ENCODE measurements at places on chromosomes 1 and 21. TPM values are rescaled to one million over a fixed set of nuclear protein-coding genes. Genes with fewer than 3 reads are reported as not detected.
A peak's percentile ranks its signal among the peaks of the same experiment; 100 is the strongest.

DNA sequence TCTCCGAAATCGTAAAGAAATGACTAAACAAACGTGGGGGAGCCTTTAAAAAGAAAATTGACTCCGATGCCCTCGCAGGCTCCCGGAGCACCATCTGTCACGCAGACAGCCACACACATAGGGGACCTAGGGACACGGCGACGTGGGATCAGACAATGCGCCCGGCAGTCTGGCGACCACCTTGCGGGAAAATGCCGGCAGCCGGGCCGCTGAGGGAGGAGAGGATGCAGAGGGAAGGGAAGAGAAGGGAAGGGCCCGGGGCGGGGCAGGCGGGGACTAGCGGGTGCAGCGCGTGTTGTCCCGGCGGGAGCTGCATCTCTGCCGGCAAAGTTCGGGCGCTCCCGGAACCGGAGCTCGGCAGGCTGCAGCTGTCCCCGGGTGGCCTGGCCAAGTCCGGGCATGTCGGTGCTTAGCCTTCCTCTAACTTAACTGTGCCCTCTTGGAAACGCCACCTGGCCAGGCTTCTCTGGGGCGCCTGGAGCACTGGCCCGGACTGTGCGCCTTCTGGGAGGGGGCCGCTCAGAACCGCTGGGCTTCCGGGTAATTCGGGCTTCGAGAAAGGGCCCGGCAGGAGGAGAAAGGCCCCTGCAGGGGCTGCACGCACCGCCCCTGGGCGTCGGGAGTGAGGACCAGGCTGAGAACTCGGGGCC is 1.8 kb downstream of the NHLH2 start:
- DNase-seq, result peak; percentile 22
- no peaks in the 10 kb centered on the region for H3K36me3 ChIP-seq
- peaks cover 55% of the 10 kb centered on the region for H3K27me3 ChIP-seq

DNA sequence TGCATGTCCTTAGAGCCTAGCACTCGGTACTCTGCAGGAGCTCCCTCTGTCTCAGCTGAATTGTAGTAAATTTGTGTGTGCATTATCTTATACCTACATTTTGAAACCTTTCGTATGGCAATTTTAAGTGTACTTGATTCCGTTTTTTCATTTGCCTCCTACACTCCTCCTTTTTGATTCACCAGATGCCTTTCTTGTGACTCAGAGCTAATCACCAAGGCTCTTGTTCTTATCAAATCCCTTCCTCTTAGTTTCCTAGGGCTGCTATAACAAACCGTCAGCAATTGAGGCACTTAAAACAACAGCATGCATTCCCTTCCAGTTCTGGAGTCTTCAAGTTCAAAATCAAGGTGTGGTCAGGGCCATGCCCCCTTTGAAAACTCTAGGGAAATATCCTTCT is 261.0 kb downstream of the ASTN1 start:
- H3K27ac ChIP-seq, result no peak overlapping the region
- H3K27me3 ChIP-seq, result peaks cover 12% of the 10 kb centered on the region
- no peaks in the 10 kb centered on the region for H3K4me1 ChIP-seq
- H3K4me3 ChIP-seq, result no peak overlapping the region
- H3K36me3 ChIP-seq, result no peaks in the 10 kb centered on the region

DNA sequence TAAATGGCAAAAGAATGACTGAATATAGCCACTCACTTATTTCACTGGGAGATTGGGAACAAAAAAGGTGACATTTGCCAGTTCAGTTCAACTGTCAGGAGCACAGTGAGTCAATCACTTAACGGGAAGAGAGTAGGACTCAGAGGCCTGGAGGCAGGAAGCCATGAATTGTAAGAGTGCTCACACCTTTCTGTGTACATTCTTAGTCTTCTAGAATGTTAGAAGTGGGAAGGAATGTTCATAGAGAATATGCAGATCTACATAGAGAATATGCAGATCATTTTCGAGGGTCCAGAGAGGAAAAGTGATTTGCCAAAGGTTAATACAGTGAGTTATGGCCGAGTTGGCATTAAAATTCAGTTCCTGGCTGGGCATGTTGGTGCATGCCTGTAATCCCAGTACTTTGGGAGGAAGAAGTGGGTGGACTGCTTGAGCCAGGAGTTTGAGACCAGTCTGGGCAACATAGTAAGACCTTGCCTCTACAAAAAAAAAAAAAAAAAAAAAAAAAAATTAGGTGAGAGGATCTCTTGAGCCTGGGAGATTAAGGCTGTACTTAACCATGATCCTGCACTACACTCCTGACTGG is 8.3 kb downstream of the IL20 start:
- no peaks in the 10 kb centered on the region for H3K4me1 ChIP-seq
- H3K4me3 ChIP-seq, result no peak overlapping the region
- no peak overlapping the region for H3K27ac ChIP-seq
- peaks cover 9% of the 10 kb centered on the region for H3K36me3 ChIP-seq
- H3K27me3 ChIP-seq, result no peaks in the 10 kb centered on the region

DNA sequence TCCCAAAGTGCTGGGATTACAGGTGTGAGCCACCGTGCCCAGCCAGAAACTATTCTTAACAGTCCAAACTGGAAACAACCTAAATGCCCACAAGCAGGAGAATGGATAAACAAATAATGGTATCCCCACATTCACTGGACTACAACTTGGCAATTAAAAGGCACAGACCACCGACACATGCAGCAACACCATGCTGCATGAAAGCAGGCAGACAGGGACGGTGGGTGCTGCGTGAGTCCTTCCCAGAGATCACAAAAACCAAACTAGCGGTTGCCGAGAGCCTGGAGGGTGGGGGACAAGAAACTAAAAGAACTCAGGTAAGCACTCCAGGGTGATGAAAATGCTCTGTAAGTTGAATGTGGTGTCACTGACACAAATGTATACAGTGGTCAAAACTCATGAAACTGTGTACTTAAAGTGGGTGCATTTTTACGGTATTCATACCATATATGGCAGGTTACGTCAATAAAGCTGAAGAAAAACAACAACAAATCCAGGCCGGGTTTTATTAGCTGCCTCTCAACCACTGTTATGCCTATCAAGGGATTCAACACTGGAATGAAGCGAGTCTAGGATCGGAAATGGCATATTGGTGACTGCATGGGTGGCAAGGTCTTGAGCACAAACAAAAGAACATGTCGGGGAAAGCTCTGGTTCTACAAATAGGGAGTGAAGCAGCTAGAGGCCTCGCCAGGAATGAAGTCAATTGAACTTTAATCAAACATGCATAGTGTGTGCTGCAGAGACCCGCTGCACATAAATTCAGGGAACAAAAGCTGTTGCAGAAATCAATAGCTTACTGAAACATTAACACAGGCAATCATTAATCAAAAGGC is 52.4 kb downstream of the SLC45A1 start:
- no peaks in the 10 kb centered on the region for H3K27me3 ChIP-seq
- peaks cover 19% of the 10 kb centered on the region for H3K36me3 ChIP-seq
- peaks cover 52% of the 10 kb centered on the region for H3K4me1 ChIP-seq
- H3K27ac ChIP-seq, result peak overlapping the region; percentile 18
- peak; percentile 0 for DNase-seq

DNA sequence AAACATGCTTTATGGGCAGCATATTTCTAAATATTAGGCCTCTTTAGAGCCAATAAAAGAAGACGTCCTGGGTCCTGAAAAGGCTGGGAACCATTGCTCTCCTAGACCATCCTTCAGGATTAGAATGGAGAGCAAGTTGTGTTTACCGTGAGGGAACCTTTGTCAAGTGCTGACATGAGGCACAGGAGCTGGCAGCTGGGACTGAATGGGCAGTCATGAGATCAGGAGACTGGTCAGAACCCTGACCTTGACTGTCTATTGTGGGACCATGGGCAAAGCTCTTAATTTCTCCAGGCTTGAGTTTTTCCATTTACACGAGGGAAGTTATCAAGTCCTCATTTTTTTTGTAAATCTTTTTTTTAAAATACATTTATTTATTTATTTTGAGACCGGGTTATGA is 5.2 kb downstream of the PFKFB2 start:
- H3K27me3 ChIP-seq, result no peaks in the 10 kb centered on the region
- H3K36me3 ChIP-seq, result no peaks in the 10 kb centered on the region
- H3K27ac ChIP-seq, result no peak overlapping the region
- H3K4me1 ChIP-seq, result peaks cover 6% of the 10 kb centered on the region
- DNase-seq, result no peak
- H3K4me3 ChIP-seq, result no peak overlapping the region

GRCh38 chr1:236002025-236002390 is 62.9 kb downstream of the NID1 start:
- no peaks in the 10 kb centered on the region for H3K27me3 ChIP-seq
- H3K4me1 ChIP-seq, result peaks cover 51% of the 10 kb centered on the region
- DNase-seq, result no peak
- H3K4me3 ChIP-seq, result no peak overlapping the region

DNA sequence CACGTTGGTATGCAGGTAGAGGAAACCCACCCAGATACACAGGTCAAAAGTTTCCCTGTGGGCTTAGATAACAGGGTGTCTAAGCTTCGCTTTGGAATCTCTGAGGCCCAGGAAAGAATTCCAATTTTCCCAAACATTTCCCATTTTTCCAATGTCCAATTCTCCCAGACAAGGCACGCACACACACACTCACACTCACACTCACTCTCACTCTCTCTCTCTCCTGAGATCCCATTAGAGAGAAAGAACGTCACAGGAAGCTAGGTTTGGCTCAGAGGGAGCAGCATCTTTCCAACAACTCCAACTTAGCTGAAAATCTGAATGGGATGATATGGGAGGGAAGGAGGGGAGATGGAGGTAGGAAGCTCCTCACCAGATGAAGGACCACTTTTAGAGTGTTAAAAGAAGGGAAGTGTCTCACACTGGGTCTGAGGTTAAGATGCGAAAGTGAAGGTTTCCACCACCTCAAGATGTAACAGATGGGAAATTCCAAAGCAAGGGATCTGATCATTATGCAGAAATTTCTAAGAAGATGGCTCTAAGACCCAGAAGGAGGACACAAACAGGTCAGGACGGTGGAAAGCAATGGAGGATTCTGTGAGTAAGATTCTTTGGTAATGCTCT is 63.5 kb downstream of the GNG12 start:
- H3K4me3 ChIP-seq, result no peak overlapping the region
- no peak for DNase-seq
- peaks cover 12% of the 10 kb centered on the region for H3K4me1 ChIP-seq

DNA sequence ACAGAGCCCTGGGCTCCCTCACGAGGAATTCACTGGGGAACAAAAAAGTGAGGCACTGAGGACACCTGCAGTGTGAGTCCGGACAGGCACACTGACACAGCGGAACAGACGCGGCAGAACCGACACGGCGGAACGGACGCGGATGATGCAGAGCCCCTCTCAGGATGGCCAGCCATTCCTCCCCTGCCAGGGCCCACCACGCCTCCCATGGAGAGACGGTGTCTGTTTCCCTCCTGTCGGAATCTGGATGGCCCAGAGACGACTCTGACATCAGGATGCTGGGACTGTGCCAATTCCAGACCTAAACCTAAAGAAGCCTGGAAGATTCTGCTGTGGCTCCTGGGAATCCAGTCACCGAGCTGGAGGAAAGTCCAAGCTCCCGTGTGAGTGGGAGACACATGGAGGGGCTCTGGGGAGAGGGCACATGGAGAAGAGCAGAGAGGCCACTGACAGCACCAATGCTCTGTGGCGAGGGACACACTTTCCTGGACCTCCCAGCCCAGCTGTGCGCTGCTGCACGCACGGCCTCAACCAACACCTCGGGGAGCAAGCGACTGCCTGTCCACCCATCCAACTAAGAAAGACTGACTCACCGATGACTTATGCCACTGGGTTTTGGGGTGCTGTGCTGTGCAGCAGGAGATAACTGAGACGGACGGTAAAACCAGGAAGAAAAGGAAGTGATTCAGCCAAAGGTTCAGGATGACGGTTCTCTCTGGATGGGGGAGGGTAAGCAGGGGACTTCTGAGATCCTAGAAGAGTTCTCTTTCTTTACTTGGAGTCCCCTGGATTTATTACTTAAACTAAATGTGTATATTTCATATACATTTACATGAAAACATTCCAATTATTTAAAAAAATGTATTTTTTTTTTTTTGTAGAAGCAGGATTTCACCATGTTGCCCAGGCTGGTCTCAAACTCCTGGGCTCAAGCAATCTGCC is 23.3 kb downstream of the ZBTB17 start:
- peak overlapping the region; percentile 95 for H3K27ac ChIP-seq
- DNase-seq, result peak; percentile 70
- H3K4me3 ChIP-seq, result peak overlapping the region; percentile 61
- H3K4me1 ChIP-seq, result peaks cover 93% of the 10 kb centered on the region
- peaks cover 62% of the 10 kb centered on the region for H3K36me3 ChIP-seq
- H3K27me3 ChIP-seq, result no peaks in the 10 kb centered on the region

GRCh38 chr1:70156529-70157120 is 48.8 kb downstream of the LRRC40 start:
- H3K4me3 ChIP-seq, result no peak overlapping the region
- DNase-seq, result peak; percentile 10
- no peaks in the 10 kb centered on the region for H3K27me3 ChIP-seq
- no peaks in the 10 kb centered on the region for H3K4me1 ChIP-seq

DNA sequence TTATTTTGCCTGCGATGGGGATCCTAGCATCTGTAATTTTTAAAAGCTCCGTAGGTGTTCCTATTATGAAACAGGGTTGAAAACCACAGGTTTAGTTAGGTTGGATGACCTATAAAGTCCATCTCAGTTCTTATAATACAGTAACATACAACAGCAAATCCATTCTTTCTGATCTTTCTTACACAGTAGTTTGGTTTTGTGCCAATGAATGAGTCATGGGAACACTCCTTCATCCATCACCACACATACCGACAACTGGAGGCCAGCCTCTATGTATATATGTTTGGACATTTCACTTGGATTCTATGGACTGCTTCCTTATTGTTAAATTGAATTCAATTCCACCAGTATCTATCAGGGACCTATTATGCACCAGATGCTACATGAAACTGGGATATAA is 118.4 kb upstream of the L1TD1 start:
- no peak for DNase-seq
- H3K4me1 ChIP-seq, result no peaks in the 10 kb centered on the region
- no peak overlapping the region for H3K27ac ChIP-seq

DNA sequence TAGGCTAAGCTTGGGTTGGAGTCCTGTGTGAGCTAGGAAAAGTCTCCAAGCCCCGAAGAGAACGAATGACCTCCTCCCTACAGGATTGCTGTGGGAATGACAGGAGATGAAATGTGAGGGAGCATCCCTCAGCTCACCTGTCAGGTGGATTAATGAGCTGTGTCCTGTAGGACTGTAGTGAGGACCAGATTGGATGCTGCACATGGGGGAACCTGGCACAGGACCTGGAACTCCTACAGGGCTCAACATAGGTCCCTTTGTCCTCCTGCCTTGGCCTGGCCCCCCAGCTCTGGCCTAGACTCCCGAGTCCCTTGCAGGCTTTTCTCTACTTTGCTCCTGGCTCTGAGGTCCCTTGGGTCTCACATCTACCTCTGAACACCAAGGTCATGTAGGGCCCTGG is 155.7 kb downstream of the PTPRU start:
- no peaks in the 10 kb centered on the region for H3K4me1 ChIP-seq
- peaks cover 20% of the 10 kb centered on the region for H3K27me3 ChIP-seq
- H3K36me3 ChIP-seq, result no peaks in the 10 kb centered on the region

GRCh38 chr1:49333906-49334305 is 557.2 kb upstream of the BEND5 start:
- H3K36me3 ChIP-seq, result no peaks in the 10 kb centered on the region
- no peaks in the 10 kb centered on the region for H3K4me1 ChIP-seq
- DNase-seq, result no peak

- H3K27ac ChIP-seq, result peak overlapping the region; percentile 61
- DNase-seq, result no peak
- H3K4me3 ChIP-seq, result no peak overlapping the region
- H3K4me1 ChIP-seq, result peaks cover 50% of the 10 kb centered on the region
Measured at GRCh38 chr1:36284061-36284460, 22.1 kb upstream of the SH3D21 start.

- peaks cover 2% of the 10 kb centered on the region for H3K4me1 ChIP-seq
- H3K27me3 ChIP-seq, result no peaks in the 10 kb centered on the region
- no peak overlapping the region for H3K4me3 ChIP-seq
- H3K36me3 ChIP-seq, result peaks cover 5% of the 10 kb centered on the region
Measured at GRCh38 chr1:27285274-27285660, 36.7 kb upstream of the TMEM222 start.

The ATP6V1G3 gene
- total RNA-seq, result not detected

The AMY2A gene
- total RNA-seq, result not detected

The RAB3B gene
- total RNA-seq, result 0.07 TPM

The NUP133 gene
- 57.5 TPM for total RNA-seq

The KDM5B gene
- total RNA-seq, result 45.9 TPM

Data from activated CD4-positive, alpha-beta T cell treated with anti-CD3 and anti-CD28 coated beads for 36 hours (primary cell).